ENCODE measurements at places on chromosomes 5 and 9.

- DNase-seq: no peak
Observed at GRCh38 chr5:75306746-75307145, 30.3 kb upstream of the HMGCR start.

DNA sequence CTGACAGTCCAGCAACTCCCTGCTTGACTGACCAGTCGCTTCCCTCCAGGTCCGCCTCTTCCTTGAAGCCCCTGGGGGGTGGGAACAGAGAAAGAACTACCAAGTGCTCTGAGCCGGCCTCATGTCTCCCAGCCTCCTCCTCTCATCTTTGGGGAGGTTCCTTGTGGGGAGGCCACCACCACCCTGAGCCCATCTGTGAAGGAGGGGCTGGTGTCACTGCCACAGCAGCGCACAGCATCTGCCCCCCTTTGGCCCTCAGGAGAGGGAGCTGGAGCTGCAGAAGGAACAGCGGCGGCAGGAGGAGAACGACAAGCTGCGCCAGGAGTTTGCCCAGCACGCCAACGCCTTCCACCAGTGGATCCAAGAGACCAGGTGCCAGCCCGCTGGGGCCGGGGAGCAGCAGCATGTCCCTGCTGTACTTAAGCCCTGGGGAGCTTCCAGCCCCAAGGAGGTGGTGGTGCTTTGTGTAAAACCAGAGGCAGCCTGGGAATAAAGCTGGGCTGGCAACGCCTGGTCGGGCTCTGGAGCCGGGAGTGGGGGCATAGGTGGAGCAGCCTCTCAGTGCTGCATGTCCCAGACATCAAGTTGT lies 29.4 kb downstream of the DYNC2I2 start:
- DNase-seq: no peak

- DNase-seq: no peak
Observed at GRCh38 chr5:142845402-142845921, 75.3 kb downstream of the ARHGAP26 start.

GRCh38 chr5:87733897-87734296 lies 321.2 kb upstream of the CCNH start:
- DNase-seq: no peak

- no peak for DNase-seq
Observed at GRCh38 chr9:6414247-6414641, 1.2 kb downstream of the UHRF2 start.
